ENCODE measurements at places on chromosomes 5 and 9. TPM values are rescaled to one million over a fixed set of nuclear protein-coding genes. Genes with fewer than 3 reads are reported as not detected.

TUSC1 gene
- total RNA-seq: 20.8 TPM

B4GALT1 gene
- 44.5 TPM for total RNA-seq

GFI1B gene
- not detected for total RNA-seq

ARL14EPL gene
- not detected for total RNA-seq

RNF44 gene
- 17.1 TPM for total RNA-seq

BTNL3 gene
- not detected for total RNA-seq

FOXD4L6 gene
- total RNA-seq: not detected

TMED9 gene
- total RNA-seq: 102 TPM

LIX1 gene
- total RNA-seq: under 0.01 TPM

ALDH1A1 gene
- 0.87 TPM for total RNA-seq
